H4 (cell line): ENCODE measurements at places on chromosomes 3 and 15. TPM values are rescaled to one million over a fixed set of nuclear protein-coding genes. Genes with fewer than 3 reads are reported as not detected.
A peak's percentile ranks its signal among the peaks of the same experiment; 100 is the strongest.

Gene ACKR2
- not detected in 2 replicates for total RNA-seq

Gene ARL14
- total RNA-seq = 0.47 and 1.4 TPM in 2 replicates

Gene CKMT1A
- 0.10 and 1.1 TPM in 2 replicates for total RNA-seq

Gene GXYLT2
- 14.2 and 16.9 TPM in 2 replicates for total RNA-seq

Gene IGF2BP2
- total RNA-seq = 17.7 and 23.7 TPM in 2 replicates

Gene FHIT
- 0.84 and 0.87 TPM in 2 replicates for total RNA-seq

Gene HTR3D
- total RNA-seq = not detected in 2 replicates

Gene ACOX2
- total RNA-seq = 3.8 and 5.7 TPM in 2 replicates

Gene ITPKA
- total RNA-seq = 1.1 and 4.1 TPM in 2 replicates

Gene C3orf85
- not detected in 2 replicates for total RNA-seq

Gene PSTPIP1
- total RNA-seq = 0.19 TPM in 1 of 2 replicates, not detected in the other

GRCh38 chr15:85622221-85622831 is 172.4 kb downstream of the KLHL25 start:
- no peak for DNase-seq

DNA sequence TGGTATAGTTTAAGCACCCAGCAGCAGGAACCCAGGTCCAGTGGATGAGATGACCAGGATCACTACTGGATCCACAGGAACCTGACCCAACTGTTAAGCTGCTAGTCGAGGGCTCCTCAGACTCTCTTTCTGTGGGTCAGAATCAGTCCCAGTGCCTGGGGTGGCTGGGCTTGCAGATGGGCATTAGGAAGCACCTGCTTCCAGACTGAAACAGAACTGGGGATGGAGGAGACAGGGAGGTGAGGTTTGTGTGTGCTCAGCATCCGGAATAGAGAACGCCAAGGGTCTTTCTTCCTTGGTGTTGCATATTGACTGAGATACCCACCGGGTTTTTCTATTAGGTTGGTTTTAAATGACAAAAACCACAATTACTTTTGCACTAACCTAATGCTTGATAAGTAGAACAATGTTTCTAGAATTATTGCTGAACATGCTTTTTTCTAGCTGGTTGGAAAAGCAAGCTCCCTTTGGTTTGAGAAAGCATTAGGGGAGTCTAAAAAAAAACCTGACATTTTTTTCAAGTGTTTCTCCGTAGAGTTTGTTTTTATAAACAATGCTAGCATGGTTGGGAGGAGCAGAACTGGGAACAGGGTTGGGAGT is 779 bp downstream of the ST3GAL6 start:
- DNase-seq = no peak

GRCh38 chr3:182717216-182717615 is 76.1 kb upstream of the ATP11B start:
- no peak for DNase-seq

DNA sequence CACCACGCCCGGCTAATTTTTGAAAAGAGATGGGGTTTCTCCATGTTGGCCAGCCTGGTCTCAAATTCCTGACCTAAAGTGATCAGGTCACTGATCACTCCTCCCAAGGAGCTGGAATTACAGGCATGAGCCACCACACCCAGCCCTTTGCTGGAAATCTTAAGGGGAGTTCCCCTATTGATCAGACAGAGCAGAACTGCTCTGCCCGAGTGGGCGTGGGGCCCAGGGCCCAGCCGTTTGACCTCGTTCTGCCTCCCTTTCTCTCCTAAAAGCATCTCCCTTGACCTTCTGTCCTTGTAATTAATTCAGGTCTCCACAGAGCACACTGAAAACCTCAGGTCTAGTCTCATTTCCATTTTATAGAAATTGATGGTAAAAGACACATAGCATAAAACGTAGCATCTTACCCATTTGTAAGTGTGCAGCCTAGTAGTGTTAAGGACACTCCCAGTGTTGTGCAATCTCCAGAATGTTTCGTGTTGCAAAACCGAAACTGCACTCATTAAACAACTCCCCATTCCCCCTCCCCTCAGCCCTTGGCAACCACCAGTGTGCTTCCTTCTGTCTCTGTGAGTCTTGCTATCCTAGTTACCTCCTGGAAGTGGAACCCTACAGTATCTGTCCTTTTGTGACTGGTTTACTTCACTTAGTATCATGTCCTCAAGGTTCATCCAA is 89.3 kb downstream of the SLCO3A1 start:
- peak; percentile 85 for DNase-seq

DNA sequence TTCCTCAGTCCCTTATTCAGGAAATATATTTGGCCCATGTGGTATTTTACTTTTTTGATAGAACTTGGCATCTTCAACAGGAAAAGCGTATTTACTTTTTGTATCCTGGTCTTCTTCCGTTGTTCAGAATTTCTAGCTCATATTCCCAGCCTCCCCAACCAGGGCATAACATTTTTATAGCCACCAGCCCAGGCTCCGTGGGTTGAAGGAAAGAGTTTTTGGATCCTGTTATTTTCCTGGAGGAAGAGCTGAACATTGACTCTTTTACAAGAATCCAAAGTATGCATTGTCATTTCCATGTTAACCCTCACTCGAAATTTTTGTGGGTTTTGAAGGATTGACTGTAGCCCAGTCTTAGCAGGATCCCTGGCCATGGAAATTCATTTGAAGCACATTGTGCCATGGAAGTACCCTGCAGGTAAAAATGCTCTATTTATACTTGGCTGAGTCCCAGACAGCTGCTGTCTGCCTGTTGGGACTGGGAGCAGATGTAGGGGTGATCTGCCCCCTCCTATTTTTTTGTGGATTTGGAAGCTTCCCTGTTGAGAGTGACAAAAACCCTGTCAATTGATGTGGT is 98.8 kb downstream of the AKAP13 start:
- peak; percentile 60 for DNase-seq

- peak; percentile 74 for DNase-seq
These were observed 356.4 kb downstream of the LPP start for GRCh38 chr3:188510366-188510765.

DNA sequence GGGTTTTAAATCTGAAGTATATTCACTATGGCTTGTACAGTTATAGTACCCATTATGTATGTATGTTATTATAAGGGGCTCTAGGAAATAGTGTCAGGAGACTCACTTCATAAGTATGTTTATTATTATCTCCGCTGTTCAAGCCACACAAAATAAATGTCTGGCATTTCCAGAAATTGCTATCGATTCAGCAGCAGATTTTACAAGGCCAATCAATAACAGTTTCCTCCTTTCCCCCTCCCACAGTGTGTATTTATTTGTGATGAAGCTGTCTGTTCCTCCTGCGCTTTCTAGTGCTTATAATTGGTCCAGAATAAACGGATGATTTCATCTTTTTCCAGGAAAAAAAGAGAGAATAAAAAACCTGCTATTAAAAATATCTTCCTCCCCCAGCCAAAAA is 134.2 kb upstream of the LPP start:
- DNase-seq = no peak

GRCh38 chr15:40871749-40872617 is 2.1 kb downstream of the RHOV start:
- DNase-seq = peak; percentile 1

DNA sequence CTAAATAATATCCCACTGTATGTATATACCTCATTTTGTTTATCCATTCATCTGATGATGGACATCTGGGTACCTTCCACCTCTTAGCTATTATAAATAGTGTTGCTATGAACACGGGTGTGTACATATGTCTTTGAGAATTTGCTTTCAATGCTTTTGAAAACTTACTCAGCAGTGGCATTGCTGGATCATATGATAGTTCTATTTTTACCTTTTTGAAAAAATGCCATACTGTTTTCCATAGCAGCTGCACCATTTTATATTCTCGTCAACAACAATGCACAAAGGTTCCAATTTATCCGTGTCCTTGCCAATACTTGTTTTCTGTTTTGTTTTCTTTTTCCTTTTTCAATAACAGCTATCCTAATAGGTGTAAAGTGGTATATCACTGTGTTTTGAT is 77.1 kb downstream of the PEAK1 start:
- DNase-seq = no peak

GRCh38 chr3:99640214-99640851 is 1.9 kb downstream of the COL8A1 start:
- no peak for DNase-seq

GRCh38 chr15:85878828-85879225 is 84.1 kb upstream of the KLHL25 start:
- DNase-seq = peak; percentile 59

DNA sequence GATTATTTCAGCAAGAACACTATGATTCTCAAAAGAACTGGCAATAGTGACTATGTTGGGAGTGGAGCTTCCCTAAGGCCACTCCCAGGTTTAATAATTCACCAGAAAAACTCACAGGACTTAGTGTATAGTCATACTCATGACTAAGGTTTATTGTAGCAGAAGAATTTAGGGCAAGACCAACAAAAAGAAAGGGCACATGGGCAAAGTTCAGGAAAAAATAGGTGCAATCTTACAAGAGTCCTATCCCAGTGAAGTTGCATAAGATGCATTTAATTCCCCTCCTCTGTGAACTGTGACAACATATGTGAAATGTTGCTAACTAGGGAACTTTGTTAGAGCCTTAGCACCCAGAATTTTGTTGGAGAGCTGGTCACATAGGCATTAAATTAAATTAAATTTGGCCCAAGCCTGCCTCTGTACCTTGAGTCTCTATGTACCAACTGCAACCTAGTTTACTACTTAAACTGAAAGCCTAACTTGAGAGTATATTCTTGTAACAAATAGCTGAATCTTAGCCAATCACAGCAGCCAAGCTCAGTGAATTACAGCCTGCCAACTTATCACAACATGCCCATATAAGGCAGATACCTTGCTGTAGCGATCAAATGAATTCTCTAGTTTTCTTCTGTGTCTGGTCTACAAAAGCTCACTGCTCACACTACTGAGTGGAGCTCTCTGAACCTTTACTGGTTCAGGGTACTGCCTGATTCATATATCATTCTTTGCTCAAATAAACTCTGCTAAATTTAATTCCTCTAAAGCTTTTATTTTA is 386.2 kb upstream of the ARHGEF26 start:
- no peak for DNase-seq

DNA sequence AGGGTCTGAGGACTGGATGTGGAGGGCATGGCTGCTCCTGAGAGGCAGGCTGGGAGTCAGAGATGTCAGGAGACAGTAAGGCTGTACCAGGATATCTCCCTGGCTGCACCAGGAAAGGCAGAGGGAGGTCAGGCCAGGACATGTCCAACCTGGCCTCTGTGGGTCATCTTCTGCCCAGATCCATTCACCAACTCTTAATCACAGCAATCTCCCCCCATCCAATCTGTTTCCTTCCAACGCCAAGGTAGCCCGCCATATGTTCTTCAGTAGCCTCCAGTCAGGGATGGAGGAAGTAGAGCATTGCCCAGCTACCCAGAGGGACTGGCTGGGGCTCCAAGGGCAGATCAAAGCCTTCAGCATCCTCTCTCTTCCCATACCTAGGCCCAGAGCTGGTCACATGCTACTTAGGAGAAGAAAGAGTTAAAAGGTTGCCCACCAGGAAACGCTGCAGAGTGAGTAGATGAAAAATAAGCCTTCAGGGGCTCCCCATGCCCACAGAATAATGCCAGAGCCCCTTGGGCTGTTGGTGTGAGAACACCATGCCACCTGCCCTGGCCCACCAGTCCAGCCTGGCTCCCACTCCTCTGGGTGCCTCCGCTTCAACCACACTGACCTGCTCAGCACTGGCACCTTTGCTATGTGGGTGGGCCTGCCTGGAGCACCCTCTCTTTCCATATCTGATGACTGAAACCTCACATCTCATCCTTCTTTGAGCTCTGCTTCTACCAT is 176.8 kb downstream of the MEGF11 start:
- DNase-seq = no peak

DNA sequence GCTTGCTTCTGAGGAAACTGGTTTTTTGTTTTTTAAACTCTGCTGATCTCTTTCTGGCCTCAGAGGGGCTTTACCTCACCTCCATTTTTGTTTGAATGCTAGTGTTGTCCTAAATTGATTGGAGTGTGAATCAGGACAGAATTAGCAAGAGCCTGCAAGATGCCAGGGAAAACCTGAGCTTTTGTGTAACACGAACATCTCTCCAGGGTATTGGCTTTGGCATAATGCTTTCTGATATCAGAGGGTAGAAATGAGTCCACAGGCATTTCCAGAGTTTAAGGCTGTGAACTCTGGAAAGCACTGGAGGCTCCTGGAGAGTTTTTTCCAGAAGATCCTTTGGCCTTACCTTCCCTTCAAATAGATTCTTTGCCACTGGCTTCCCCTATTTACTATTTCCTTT is 87.1 kb downstream of the WDR76 start:
- DNase-seq = no peak

- DNase-seq = no peak
These were observed 110.4 kb downstream of the FILIP1L start for GRCh38 chr3:100003609-100004503.

DNA sequence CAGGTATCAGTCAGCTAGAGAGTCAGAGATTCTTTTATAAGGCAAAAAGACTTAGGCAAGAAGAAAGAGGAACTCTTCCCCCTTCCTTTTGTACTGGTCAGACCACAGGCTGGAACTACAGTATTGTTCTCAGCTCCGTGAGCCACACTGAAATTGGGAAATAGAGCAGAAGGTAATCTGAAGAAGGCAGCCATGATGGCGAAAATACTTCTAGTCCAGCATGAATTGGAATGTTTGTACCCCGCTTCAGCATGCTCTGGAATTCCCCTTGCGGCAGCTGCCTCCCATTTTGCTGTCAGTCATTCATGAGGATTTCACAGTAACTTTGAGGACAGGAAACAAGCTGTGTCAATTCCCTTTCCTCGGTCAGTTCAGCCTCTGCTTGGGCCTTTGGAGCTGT is 96.2 kb downstream of the CORO2B start:
- no peak for DNase-seq

DNA sequence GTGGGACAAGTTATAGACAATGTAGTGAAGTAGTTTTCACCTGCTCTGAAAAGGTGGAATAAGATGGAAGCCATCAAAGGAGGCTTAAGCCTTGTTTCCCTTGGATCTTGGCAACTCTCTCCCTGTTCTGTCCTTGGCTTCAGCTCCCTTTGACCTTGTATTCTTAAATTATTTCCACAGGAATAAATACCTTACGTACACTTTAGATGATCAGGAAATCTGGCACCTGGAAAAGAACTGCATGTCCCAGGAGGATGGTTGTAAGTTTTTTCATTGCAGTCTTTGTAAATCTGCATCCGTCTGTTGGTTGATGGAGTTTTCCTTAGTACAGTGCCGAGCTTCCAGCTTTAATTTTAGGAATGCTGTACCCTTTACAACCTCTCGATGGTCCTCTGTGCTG is 11.8 kb downstream of the ST6GAL1 start:
- no peak for DNase-seq

GRCh38 chr15:74497584-74497983 is 36.6 kb upstream of the UBL7 start:
- DNase-seq = peak; percentile 40
